ENCODE measurements at places on chromosomes 4 and X.
A peak's percentile ranks its signal among the peaks of the same experiment; 100 is the strongest.

DNA sequence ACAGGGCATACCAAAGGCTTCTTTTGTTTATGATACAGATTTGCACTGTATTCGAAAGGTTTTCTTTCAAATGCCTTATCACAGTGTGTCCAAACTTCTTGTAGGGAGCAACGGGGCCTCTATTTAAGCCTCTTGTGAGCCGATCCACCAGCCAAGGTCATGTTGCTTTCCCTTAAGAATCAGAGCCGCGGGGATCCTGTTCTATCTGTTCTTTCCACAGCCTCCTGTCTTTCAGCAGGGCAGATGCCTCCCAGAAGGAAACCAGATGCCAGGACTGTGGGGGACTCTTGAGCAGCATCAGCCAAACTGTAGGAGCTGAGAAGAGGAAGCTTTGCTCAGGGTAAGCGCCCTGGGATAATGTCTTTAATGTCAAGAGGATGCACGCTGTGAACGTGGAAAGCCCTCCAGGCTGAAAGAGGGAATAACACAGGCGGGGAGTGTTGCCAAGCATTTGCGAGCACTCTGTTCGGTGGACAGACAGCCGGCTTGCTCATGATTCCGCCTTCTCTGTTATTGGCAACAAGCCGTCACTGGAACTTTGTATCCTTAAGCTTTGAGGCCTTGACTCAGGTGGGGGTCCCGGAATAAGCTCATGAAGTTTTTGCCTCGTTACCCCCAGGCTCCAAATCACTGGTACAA lies 279.8 kb upstream of the FRG1 start:
- DNase-seq = no peak

GRCh38 chr4:20109391-20109790 lies 142.3 kb upstream of the SLIT2 start:
- DNase-seq = no peak

DNA sequence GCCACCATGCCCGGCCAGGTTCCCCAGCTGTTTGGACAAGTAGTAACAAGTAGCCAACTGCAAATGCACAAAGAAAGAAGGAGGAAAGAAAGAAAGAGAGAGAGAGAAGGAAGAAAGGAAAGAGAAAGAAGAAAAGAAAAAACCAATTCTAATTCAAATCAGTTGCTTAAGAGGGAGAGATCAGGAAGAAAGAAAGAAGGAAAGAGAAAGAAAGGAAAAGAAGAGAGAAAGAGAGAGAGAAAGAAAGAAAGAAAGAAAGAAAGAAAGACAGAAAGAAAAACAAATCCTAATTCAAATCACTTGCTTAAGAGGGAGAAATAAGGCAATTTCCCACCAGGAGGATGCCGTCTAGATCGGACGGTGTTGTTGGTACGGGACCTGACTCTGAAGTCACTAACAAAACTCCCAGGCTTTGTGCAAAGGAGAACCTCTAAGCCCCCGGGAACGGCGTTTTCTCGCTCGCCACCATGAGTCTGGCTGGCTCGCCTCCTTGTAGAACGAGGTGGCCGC lies 95.5 kb upstream of the PPP2R3B start:
- DNase-seq = no peak

DNA sequence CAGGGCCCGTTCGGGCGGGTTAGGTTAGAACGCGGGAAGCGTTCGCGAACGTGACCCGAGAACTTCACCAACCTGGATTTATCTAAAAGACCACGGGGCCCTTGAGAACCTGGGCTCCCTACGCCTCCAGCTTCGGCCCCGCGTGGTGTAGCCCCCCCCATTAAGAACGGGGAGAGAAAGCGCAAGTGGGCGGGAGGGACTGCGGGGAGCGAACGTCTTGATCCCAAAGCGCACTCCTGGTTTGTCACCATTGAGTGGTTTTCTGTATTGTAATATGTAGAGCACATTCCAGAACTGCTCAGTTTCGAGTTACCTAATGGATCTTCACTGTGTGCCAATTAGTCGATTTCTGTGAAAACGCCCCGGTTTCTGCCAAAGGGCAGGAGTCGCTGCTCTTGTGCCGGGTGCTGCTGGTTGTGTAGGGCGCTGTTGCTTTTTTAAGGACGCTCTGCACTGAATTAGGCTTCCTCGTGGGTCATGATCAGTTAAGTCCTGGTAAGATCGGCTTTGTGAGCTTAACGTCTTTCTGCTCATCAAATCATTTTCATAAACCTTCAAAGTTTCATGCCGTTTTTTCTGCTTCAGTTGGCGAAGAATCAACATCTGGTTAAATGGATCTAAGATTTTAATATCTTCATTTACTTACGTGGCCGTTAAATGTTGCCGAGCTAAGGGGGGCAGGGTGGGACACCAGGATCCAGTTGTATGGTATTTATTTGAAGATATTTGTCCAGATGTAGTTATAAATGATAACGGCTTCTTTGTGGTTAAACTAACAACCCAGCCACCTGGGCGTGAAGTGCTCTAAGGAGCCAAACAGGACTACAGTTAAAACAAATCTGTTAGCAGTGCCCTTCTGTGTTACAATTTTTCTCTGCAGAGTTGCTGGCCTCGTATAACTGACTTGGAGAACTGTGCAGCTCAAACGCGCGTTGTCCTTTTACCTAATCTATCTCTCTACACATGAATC lies 809 bp downstream of the MND1 start:
- peak; percentile 78 for DNase-seq

DNA sequence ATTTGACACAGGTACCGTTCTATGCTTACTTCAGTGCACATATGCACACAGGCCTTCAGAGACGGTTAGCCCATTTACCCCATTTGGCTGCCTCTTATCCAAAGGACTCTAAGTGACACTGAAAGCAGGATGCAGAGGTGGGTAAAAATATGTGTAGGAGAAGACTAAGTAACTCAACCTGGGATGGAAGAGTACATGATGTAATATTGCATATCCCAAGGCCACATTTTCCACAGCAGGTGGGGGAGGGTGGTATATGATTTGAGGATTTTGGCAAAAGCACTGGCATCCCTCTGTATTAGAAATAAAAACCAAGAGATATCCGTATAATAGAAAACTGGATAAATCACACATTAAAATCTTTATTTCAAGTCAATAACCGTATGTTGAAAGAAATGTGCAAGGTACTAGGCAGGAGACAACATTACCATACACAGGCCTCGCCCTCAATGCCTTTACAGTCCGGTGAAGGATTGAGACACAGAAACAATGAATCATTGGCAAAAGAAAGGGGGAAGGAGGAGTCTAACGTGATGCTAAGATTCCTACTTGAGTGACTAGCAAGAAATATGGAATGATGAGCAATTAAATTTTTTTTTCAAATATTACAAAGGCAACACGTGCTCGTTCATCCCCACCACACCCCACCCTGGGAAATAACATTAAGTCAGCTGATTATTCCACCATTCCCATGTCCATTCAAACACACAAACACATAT lies 161.0 kb upstream of the RASGEF1B start:
- no peak for DNase-seq

DNA sequence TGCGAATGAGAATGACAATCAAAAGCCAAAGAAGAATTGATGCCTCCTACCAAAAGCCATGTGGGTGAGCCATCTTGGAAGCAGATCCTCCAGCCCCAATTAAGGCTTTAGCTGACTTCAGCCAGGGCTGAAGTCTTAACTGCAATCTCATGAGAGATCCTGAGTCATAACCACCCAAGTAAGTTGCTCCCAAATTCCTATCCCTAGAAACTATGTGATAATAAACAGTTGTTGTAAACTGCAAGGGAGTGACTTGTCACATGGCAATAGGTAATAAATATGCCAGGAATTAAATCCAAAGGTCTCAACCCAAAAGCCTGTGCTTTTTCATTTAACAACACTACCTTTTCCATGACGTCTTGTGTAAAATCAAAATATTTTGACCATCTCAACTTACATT lies 154.2 kb upstream of the TBL1X start:
- no peak for DNase-seq

- DNase-seq = no peak
Observed at GRCh38 chr4:166293556-166293955, 420.5 kb downstream of the TLL1 start.

- no peak for DNase-seq
Observed at GRCh38 chr4:98833384-98833783, 95.5 kb downstream of the EIF4E start.

DNA sequence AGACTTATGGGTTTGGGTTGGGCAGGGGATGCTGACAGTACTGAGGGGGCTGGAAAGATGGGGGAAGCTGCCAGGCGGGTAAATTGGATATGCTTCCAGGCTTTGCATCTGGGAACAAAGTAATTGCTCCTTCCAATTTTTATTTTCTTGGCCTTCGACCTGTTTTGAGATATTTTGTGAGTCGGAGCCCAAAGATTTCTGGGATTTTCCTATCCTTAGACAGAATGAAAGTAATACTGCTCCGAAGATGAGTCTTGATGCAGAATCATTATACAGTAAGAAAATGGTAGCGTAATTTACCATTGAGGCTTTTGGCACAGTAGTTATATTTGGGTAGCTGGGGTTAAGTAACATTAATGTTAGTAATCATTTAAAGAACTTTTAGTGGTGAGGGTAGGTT lies 1.4 kb downstream of the SMARCA5 start:
- DNase-seq = no peak

GRCh38 chr4:6668391-6668790 lies 25.3 kb upstream of the S100P start:
- no peak for DNase-seq

DNA sequence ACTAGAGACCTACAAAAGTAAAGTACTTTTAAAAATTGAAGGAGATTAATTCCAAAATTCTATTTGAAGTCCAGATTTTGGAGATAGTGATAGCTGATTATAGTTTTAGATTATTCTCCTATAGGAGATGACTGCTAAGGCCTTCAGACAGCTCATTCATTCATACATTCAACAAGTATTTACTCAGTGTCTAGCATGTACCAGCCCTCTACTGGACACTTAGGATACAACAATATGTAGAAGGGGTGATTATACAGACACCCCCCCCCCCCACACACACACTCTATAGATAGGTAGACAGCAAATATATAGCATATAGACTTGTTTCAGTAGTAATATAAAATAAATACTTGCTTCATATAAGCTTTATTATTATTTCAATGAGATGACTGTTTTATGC lies 60.4 kb upstream of the TAF9B start:
- DNase-seq = no peak

DNA sequence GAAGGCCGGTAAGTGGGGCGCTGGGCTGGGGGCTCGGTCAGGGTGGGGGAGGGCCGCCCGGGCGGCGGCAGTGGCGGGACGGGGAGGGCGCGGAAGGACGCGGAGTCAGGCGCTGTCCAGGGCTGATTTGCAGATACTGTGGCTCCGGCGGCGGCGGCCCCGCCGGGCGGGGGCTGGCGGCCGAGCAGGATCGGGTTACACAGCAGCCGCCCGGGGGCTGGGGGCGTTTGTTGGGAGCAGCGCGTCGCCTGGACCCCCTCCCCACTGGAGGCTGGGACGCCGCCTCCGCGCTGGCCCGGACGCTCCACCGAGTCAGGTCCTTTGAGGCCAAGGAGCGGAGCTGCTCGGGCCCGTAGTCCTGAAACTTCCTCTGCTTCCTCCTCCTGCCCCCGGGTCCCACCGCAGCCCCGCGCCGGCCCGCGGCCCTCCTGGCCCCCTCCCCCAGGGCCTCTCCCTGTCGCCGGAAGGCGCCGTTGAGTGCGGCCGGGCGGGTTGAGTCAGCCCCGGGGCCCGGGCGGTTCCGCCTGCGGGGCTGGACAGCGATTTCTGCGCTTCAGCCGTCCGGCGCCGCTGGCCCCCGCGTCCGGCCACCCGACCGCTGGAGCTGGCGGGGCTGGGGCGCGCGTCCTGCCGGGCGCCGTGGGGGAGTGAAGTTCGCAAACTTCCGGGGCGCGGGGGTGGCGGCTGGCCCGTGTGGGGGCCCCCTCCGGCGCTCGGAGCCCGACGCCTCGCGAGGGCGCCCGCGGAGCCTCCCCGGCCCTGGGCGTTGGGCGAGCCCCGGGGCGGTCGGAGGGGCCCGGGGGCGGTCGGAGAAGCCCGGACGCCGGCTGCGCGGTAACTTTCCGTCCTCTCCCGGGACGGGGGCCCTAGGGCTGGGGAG lies 746 bp downstream of the REST start:
- DNase-seq = peak; percentile 85

DNA sequence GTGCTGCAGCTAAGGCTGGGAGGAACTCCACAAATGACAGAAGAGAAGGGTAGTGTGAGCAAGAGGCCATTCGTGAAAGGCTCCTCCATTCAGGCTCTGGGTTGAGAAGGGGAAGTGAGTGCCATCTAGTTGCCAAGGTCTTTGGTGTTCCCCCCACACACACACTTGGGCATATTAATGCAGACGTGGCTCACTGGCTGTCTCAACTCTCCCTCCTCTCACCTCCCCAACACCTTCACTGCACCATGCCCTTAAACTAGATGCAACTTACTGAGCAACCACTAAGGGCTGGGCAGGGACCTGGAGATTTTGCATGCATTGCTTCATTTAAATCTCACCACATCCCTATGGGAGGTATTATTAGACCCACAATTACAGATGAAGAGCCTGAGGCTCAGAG lies 8.7 kb downstream of the CLRN2 start:
- no peak for DNase-seq

GRCh38 chr4:5893004-5893580 lies at the start of gene CRMP1:
Gene CRMP1, minus strand, starts transcription at chr4:5893086. Its CDS starts 117 bp downstream, at chr4:5892969.
- DNase-seq = no peak

- no peak for DNase-seq
Observed at GRCh38 chrX:31580726-31581125, 508.9 kb upstream of the FTHL17 start.

DNA sequence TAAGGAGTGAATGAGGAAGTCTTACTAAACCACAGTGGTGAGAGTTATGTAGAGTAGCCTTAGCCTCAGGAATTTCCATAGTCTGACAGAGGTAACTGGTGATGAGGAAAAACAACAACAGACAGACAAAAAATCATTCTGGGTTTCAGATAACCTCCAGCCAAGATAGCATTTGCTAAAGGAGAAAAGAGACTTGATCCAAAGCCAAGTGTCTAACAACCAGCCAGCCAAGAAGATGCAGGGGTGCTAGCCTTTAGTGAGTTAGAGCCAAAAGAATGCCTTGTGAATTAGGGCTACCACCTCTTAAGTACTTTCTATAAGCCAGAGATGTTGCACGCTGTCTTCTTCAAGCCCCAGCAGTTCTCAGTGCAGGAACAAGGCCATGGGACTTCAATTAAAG lies 478.0 kb upstream of the CPEB2 start:
- no peak for DNase-seq
